ENCODE measurements at places on chromosomes 1 and 21.

GRCh38 chr1:44610527-44611148, 63.6 kb downstream of the TMEM53 start:
- DNase-seq: no peak

DNA sequence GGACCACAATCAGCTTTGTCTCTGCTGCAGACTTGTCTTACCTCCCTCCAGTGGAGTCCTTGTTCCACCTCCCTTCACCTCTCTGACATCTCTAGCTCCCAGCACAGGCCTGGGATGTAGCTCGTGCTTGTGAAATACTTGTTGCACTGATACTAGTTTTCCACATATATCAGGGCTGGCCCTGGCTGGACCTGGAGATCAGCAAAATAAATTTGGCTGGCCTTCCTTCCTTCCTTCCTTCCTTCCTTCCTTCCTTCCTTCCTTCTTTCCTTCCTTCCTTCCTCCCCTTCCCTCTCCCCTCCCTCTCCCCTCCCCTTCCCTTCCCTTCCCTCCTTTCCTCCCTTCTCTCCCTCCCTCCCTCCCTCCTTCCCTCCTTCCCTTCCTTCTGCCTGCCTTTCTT, 196.5 kb downstream of the HIVEP3 start:
- DNase-seq: no peak

DNA sequence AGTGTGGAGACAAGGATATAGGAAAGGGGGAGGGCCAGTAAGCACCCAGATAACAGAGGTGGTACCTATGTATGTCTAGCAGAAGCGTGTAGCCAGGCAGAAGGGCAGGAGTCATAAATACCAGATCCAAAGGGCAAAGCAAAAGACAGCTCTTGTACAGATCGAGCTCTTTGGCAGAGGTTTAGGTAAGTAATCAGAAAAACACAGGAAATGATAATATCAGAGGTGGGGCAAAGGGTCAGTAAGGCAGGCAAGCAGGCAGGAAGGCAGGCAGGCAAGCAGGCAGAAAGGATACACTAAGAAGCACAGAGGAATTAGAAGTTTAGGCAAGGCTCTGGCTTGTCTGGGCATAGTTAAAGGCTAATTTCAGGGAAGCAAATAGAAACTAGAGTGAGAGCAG, 22.7 kb upstream of the SLFNL1 start:
- no peak for DNase-seq

DNA sequence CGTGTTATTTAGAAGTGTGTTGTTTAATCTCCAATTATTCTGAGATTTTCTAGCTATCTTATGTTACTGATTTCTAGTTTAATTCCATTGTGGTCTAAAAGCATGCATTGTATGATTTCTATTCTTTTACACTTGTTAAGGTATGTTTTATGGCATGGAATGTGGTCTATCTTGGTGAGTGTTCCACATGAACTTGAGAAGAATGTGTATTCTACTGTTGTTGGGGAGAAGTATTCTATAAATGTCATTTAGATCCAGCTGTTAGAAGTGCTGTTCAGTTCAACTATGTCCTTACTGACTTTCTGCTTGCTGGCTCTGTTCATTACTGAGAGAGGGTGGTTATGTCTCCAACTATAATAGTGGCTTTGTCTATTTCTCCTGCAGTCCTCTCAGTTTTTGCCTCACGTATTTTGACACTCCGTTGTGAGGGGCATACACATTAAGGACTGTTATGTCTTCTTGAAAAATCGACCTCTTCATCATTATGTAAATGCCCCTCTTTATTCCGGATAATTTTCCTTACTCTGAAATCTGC, 12.0 kb upstream of the PLA2G5 start:
- no peak for DNase-seq

DNA sequence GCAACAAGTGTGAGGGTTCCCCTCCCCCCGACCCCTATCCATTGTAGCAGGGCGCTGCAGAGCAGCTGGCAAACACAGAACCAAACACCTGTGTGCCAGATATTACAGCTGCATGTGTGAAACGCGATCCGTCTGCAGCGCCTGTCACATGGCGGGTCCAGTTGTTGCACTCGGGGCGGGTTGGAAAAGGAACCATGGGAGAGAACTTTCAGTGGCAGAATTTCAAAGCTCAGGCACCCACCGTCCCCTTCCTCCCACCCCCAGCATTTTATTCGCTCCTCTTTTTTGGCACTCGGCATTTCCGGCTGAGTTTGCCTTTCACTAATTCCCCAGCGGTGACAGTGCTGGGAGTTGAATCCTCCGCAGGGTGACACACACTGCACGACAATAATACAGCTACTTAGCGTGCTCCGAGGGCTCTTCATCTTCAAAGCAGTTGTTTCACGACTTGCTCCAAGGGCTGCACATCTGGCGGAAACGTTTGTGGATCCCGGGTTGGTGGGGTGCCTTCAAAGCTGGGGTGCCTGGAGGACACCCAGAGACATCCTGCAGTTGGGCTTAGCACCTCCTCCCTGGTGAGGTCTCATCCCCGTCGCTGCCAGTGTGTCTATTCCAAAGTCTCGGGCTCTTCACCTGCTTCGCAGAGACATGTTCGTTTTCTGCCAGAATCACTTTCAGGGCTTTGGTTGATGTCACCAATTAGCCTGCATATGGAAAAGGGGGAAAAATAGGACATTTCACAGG, 180.7 kb downstream of the ZBTB18 start:
- DNase-seq: no peak

Measured in WTC11 (cell line).